ENCODE measurements at places on chromosomes 7 and 10. TPM values are rescaled to one million over a fixed set of nuclear protein-coding genes. Genes with fewer than 3 reads are reported as not detected.

CHN2 gene
- 20.2 TPM for total RNA-seq

PCBD1 gene
- total RNA-seq = 25.5 TPM

GPR146 gene
- total RNA-seq = 14.9 TPM

NKX1-2 gene
- not detected for total RNA-seq

SPDYE5 gene
- total RNA-seq = 4.8 TPM

SHH gene
- 1.2 TPM for total RNA-seq

RHBDD2 gene
- 4.8 TPM for total RNA-seq

GRID2IP gene
- total RNA-seq = 0.96 TPM

ATXN7L1 gene
- 4.8 TPM for total RNA-seq

CYP3A4 gene
- 0.72 TPM for total RNA-seq

CHCHD3 gene
- 42.6 TPM for total RNA-seq

KLF14 gene
- 0.48 TPM for total RNA-seq

KEL gene
- not detected for total RNA-seq

BAIAP2L1 gene
- 1.2 TPM for total RNA-seq

EIF4H gene
- total RNA-seq = 171 TPM

RARRES2 gene
- total RNA-seq = 62.1 TPM

- no peak for DNase-seq
Observed at GRCh38 chr10:42973870-42974692, 102.8 kb upstream of the RET start.

DNA sequence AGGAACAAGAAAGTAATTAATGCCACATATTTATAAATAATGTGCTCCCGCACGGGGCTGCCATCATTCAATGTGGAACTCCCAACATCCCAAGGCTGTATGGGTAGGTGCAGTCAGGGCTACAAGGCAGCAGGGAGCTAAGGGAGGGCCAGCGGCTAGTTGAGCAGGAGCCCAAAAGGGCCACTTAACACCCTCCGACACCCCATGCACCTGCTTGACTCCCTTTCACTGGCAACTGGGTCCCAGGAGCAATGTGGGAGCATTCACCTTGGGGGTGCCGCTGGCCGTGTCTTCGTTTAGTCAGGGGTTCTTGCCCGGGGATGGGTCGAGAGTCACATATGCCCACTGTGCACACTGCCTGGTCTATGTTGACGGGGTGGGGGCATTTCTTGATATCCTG, 27.9 kb downstream of the SCART1 start:
- DNase-seq = no peak

DNA sequence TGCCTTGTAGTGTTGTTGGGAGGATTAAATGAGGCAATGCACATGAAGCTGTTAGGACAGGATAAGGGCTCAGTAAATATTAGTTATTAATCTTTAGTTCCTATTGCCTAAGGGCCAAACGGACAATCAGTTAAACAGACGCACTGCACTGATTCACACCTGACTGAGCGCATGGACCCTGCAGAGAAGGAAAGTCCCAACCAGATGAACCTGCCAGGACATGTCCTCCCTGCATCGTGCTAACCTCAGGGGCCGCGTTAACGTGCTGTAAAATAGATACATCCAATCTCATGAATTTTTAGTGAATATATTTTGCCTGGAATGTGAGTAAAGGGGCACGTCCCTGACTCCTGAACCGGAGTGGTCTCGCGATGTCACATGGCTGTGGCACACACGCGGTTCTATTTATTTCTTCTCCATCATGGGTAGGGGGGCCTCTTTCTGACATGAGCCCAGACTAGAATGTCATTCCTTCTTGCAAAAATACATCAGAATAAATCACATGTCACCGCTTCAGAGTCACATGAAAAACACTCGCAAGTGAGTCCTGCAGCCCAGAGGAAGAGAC, 12.3 kb downstream of the ADARB2 start:
- peak; percentile 6 for DNase-seq

- peak; percentile 88 for DNase-seq
Observed at GRCh38 chr7:119392-120163, 72.8 kb upstream of the FAM20C start.

GRCh38 chr7:41652267-41652666, 50.6 kb downstream of the INHBA start:
- no peak for DNase-seq

GRCh38 chr7:108038986-108039385, 36.0 kb upstream of the LAMB1 start:
- DNase-seq = no peak

GRCh38 chr10:73229567-73229966, 17.5 kb downstream of the DNAJC9 start:
- no peak for DNase-seq

DNA sequence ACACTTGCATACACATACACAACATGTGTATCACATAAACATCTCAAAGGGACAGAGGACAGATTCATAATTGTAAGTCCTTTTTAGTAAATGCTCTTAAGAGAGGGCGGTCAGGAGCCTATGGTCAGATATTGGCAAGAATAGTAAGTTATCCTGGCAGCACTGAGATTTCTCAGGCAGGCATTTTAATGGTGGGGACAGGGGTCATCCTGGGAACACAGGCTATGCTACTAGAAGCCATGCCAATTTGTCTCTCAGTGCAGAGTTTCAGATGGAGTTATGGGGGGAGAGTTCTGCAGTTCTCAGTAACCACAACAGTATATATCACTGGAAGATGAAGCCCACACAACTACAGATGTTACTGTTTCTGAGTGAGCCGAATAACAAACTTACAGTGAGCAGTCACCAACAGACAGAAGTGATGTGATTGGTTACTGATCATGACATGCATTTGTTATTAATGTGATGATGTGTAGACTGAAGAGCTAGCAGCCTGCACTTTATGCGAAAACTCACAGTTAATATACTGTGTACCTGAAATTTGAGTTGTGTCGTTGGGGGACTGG, 16.4 kb downstream of the ZNF487 start:
- DNase-seq = no peak

GRCh38 chr7:20747001-20747400, 39.7 kb downstream of the SP8 start:
- DNase-seq = no peak

DNA sequence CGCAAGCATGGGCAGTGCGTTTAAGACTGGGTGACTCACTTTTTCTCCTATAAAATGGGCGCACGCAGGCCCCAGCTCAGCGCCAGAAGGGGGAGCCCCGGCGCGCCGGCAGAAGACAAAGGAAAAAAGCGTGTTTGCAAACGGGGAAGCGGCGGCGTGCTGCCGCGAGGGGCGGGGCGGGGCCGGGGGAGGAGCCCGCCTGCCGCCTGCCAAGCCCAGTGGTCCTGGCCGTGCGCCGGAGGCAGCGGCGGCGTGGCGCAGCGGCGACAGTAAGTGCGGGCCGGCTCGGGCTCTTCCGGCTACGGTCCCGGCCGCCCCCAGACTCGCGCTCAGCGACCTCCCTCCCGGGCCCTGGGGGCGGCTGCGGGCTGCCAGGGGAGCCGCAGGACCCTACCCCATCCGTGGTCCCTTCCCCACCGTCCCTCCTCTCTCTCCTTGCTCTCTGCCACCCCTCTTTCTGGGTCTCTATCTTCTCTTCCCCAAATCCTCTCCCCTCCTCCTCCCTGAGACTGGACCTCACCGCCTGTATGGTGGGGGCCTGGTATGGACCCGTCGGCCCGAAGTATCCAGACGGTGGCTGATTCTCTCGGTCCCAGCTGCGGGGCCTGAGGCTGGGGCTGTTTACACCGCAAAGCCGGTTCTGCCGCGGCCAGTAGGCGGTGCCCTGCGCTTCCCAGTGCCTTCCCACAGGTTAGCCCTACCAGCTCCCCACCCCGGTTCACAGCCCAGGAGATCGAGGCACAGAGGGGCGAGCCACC, at the start of gene SLC29A3:
TSS of gene SLC29A3 (plus strand) at position 218 of the 758 bp plus-strand sequence. CDS start at position 269, 51 bp downstream.
- DNase-seq = peak; percentile 79

GRCh38 chr7:94449151-94449725, 54.5 kb downstream of the COL1A2 start:
- peak; percentile 62 for DNase-seq

- peak; percentile 4 for DNase-seq
Observed at GRCh38 chr10:21870849-21871248, 132.7 kb downstream of the DNAJC1 start.

GRCh38 chr10:110864662-110865140, 7.0 kb upstream of the PDCD4 start:
- peak; percentile 43 for DNase-seq

DNA sequence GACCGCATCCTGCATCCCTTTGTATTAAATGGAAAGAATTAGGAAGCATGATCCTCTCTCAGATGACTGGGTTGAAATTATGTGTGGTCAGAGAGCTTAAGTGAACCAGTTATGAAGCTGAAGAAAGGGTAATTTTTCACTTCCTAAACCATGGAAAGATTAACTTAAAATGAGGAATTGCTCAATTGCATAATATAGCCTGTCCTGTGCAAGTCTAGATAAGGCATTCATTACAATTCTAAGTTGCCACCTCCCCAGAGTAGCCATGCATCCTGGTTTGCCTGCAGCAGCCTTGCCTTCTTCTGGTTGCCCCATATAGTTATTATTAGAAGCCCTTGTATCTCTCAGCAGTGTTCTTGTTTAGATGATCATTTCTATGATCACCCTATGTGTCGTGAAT, 45.3 kb downstream of the STARD3NL start:
- no peak for DNase-seq

DNA sequence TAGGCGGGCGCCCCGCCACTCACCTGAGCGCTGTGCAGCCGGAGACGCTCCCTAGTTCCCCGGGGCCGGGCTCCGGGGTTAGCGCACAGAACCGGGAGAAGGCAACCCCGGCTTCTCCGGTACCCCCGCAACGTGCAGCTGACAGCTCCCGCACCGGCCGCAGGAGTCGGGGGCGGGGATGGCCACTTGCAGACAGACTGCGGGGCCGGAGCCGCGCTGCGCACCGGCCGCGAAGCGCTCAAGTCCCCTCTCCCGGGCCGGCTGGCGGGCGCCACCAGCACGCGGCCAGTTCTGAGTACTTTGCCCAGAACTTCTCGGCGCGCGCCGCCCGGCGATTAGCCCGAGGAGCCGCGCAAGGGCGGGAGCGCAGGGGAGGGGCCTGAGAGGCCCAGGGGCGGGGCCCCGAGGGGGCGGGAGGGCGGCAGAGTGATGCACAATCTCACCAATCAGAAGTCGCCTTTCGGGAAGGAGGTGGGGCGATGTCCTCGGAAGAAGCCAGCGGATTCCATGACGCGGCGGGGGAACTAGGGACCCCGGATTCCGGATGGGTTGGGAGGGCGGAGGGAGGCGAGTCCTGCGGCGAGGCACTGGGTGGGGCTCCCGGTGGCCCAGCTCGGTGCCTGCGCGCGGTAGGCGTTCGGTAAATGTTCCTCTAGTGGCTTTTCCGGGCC, at the start of gene OSBPL3:
TSS of gene OSBPL3 (minus strand) at position 316 of the 671 bp plus-strand sequence. CDS start 87,706 bp downstream, outside the sequence.
- DNase-seq = peak; percentile 97

- peak; percentile 20 for DNase-seq
Observed at GRCh38 chr10:31215052-31215451, 104.0 kb upstream of the ZEB1 start.

GRCh38 chr7:81098213-81098612, 179.4 kb upstream of the SEMA3C start:
- no peak for DNase-seq

GRCh38 chr10:126586128-126586527, 84.4 kb downstream of the C10orf90 start:
- no peak for DNase-seq

- DNase-seq = peak; percentile 16
Observed at GRCh38 chr7:88759230-88760135, at the start of gene ZNF804B. Gene ZNF804B, plus strand, starts transcription at chr7:88759700. Its CDS starts 277 bp downstream, at chr7:88759977.

GRCh38 chr10:122055252-122055651, 66.3 kb downstream of the TACC2 start:
- DNase-seq = no peak

GRCh38 chr10:58475322-58476277, 37.1 kb upstream of the BICC1 start:
- DNase-seq = peak; percentile 5

DNA sequence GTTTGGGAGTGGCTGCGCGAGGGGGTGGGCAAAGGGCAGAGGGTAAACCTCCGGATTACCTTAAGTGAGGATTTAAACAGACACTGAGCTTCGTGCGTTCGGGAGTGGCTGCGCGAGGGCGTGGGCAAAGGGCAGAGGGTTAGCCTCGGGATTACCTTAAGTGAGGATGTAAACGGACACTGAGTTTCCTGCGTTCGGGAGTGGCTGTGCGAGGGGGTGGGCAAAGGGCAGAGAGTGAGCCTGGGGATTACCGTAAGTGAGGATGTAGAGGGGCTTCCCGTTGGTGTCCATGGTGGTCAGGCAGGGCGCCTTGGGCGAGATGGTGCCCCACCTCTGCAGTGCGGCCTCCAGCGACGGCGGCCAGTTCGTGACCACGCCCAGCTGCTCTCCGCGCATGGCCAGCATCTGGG, 275.8 kb downstream of the DIP2C start:
- no peak for DNase-seq

GRCh38 chr10:33759191-33759590, 424.7 kb upstream of the NRP1 start:
- no peak for DNase-seq

GRCh38 chr10:30420766-30421165, 13.2 kb upstream of the MAP3K8 start:
- DNase-seq = no peak

- DNase-seq = peak; percentile 98
Observed at GRCh38 chr10:21526188-21526859, 842 bp upstream of the SKIDA1 start.

- DNase-seq = peak; percentile 75
Observed at GRCh38 chr10:121455377-121455776, 142.9 kb downstream of the FGFR2 start.

DNA sequence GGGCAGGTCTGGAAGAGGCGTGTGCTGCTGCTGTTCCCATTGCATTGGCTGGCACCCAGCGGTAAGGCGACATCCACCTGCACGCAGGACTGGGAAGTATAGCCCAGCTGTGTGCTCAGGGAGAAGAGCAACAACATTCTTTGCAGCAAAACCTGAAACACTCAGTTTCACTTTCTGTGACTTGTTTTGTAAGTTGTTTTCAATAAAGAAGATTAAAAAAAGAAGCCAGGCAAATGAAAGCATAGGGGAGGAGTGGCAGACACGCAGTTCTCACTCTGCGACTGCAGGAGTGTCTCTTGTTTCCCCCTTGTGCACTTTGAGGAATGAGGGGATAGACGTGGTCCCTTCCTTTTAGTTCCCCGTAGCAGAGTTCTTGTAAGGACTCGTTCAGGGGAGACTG, 5.8 kb downstream of the FBH1 start:
- DNase-seq = no peak

GRCh38 chr10:13972609-13973008, 358.1 kb downstream of the FRMD4A start:
- no peak for DNase-seq

DNA sequence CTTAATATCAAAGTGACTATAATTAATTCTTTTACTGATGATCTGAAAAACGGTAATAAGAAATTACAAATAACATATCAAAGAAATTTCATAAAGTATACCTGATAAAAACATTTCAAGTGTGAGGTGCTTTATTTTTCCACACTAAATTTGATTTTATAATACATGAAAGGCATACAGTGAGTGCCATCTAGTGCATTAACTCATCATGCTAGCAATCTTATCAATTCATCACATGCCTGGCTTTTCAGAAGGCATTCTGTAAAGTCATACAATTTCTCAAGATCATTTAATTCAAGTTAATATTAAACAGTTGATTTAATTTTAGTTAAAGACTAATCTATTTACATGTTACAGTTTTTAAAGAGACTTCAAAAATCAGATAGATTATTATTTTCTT, 1020.9 kb downstream of the GATA3 start:
- no peak for DNase-seq

GRCh38 chr10:104099941-104100340, 14.3 kb upstream of the COL17A1 start:
- no peak for DNase-seq
